Pancreas (tissue), 10 donors: ENCODE measurements at places on chromosomes 1 and 21.
A peak's percentile ranks its signal among the peaks of the same experiment; 100 is the strongest.

- no peaks in the 10 kb centered on the region for H3K4me1 ChIP-seq
- H3K4me3 ChIP-seq = no peak overlapping the region
- no peaks in the 10 kb centered on the region for H3K27me3 ChIP-seq
- no peak overlapping the region for H3K27ac ChIP-seq
- no peaks in the 10 kb centered on the region for H3K36me3 ChIP-seq
These were observed 44.8 kb downstream of the RIMS3 start for GRCh38 chr1:40620586-40621210.

GRCh38 chr21:37098751-37099150, 25.7 kb downstream of the TTC3 start:
- no peaks in the 10 kb centered on the region for H3K27me3 ChIP-seq
- H3K4me3 ChIP-seq = no peak overlapping the region
- no peak overlapping the region for H3K27ac ChIP-seq
- H3K36me3 ChIP-seq = peaks cover 35% of the 10 kb centered on the region
- DNase-seq = no peak
- H3K4me1 ChIP-seq = no peaks in the 10 kb centered on the region

GRCh38 chr1:53359934-53360276, 32.0 kb upstream of the LRP8 start:
- no peaks in the 10 kb centered on the region for H3K36me3 ChIP-seq
- DNase-seq = no peak
- H3K4me1 ChIP-seq = no peaks in the 10 kb centered on the region
- no peaks in the 10 kb centered on the region for H3K27me3 ChIP-seq
- no peak overlapping the region for H3K27ac ChIP-seq

GRCh38 chr1:231919886-231920285, 293.3 kb downstream of the DISC1 start:
- H3K4me3 ChIP-seq = no peak overlapping the region
- H3K36me3 ChIP-seq = no peaks in the 10 kb centered on the region
- no peak overlapping the region for H3K27ac ChIP-seq
- no peaks in the 10 kb centered on the region for H3K4me1 ChIP-seq

GRCh38 chr1:113321771-113322387, 68.4 kb upstream of the MAGI3 start:
- H3K4me1 ChIP-seq = peaks cover 11% of the 10 kb centered on the region
- H3K27ac ChIP-seq = no peak overlapping the region
- DNase-seq = no peak
- no peaks in the 10 kb centered on the region for H3K27me3 ChIP-seq
- no peak overlapping the region for H3K4me3 ChIP-seq

DNA sequence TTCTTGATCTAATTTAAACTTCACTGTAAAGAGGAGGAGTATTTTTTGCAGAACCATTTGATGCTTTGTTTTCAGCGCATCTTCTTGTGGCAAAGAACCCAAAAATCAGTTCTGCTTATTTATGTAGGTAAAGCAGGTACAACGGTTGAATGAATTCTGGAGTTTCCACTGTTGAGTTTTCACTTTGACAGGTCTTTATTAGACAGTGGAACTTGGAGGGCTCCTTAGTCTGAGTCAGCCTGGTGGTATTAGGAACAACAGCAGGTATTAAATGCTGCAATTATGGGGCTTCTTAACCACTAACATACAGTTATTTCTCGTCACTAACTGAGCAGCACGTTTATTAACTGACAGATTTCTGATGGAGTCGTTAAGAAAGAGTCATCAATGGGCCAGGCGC, 1.2 kb downstream of the LRIG2 start:
- H3K27me3 ChIP-seq = no peaks in the 10 kb centered on the region
- H3K4me3 ChIP-seq = no peak overlapping the region
- DNase-seq = no peak
- H3K27ac ChIP-seq = no peak overlapping the region

- no peak for DNase-seq
- no peaks in the 10 kb centered on the region for H3K27me3 ChIP-seq
- no peak overlapping the region for H3K4me3 ChIP-seq
- H3K36me3 ChIP-seq = no peaks in the 10 kb centered on the region
- H3K4me1 ChIP-seq = peaks cover 19% of the 10 kb centered on the region
These were observed 62.8 kb downstream of the EVA1C start for GRCh38 chr21:32475162-32475812.

DNA sequence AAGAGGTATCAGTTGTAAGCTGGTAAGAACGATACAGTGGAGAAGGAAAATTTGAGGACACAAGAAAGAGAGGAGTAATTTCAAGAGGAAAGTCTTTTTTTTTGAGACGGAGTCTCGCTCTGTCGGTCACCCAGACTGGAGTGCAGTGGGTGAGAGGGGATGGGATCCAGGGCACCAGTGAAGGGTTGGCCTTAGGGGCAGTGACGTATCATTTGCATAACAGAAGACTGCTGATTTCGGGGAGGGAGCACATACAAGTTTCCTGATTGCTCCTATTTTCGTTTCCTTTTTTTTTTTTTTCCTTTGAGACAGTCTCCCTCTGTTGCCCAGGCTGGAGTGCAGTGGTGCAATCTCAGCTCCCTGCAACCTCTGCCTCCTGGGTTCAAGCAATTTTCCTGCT, 4.2 kb downstream of the S100A13 start:
- no peaks in the 10 kb centered on the region for H3K36me3 ChIP-seq
- H3K4me3 ChIP-seq = no peak overlapping the region
- no peak overlapping the region for H3K27ac ChIP-seq

DNA sequence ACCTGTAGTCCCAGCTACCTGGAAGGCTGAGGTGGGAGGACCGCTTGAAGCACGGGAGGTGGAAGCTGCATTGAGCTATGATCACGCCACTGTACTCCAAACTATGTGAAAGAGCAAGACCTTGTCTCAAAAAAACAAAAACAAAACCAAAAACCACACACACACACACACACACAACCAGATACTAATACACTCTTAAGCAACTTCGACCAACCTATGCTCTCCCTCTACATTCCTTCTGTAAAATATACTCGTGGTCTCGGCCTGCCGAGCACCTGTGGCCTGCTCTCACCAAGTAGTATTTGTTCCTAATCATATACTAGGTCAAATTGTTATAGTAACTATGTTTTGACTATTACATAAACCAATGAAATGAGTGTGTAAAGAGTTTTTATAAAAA, 13.5 kb upstream of the SYT2 start:
- H3K27ac ChIP-seq = no peak overlapping the region
- no peaks in the 10 kb centered on the region for H3K4me1 ChIP-seq
- DNase-seq = no peak
- no peak overlapping the region for H3K4me3 ChIP-seq

- no peaks in the 10 kb centered on the region for H3K36me3 ChIP-seq
- H3K4me1 ChIP-seq = no peaks in the 10 kb centered on the region
- H3K27ac ChIP-seq = no peak overlapping the region
- no peak for DNase-seq
These were observed 35.7 kb upstream of the MYSM1 start for GRCh38 chr1:58735586-58735985.

- H3K36me3 ChIP-seq = no peaks in the 10 kb centered on the region
- H3K4me3 ChIP-seq = no peak overlapping the region
- no peak for DNase-seq
- H3K27me3 ChIP-seq = no peaks in the 10 kb centered on the region
These were observed 51.2 kb downstream of the GORAB start for GRCh38 chr1:170583186-170583585.

DNA sequence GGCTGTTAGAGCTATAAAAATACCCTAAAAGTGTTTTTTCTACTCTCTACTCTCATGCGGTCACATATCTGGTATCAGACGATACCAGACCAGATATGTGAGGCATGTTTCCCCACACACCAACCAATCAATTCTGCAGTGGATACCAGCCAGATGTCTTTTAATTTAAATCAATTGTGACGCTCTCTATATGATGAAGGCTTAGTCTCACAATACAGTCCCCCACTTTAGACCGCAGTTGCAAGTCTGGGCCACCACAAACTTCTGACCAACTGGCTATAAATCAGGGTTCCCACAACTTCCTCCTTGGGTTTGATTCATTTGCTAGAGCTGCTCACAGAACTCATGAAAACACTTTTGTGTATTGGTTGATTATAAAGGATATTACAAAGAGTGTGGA, 586.1 kb upstream of the ZP4 start:
- H3K36me3 ChIP-seq = no peaks in the 10 kb centered on the region
- no peak overlapping the region for H3K27ac ChIP-seq
- no peaks in the 10 kb centered on the region for H3K4me1 ChIP-seq
- no peaks in the 10 kb centered on the region for H3K27me3 ChIP-seq
- DNase-seq = no peak

- no peak overlapping the region for H3K4me3 ChIP-seq
- DNase-seq = no peak
- H3K27ac ChIP-seq = no peak overlapping the region
These were observed 48.6 kb downstream of the CTH start for GRCh38 chr1:70459496-70460225.

DNA sequence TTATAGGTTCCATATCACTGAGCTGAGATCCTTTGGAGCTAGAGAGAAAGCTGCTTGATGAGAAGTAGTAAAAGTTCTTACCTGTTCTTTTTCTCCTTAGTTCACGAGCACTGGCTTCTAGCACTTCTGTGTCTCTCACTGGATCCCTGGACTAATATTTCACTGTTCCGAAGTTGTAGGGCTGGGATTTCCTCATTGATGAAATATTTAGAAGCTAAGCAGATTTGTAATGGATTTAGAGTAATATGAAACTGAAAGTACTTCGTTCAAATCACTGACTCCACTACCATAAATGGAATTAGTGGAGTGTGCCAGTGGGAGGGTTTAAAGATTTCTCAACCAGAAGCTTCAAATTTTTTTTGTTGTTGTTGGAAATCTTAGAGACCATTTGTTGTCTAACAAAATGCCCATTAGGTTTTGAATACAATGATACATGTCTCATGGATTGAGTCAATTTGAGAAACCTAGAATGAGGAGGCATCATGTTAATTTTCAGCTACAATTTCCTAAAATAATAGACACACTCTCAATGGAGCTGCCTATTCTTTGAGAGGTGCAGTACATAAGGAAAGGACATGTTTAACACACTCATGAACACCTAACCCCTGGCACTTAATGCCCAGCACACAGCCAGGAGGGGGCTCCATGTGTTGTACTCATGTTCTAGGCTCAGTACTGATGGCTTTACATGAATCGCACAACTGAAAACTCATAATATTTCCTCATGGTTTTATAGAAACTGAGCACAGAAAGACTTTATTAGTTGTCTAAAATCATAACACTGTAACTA, at the start of gene GBP1:
TSS of gene GBP1 (minus strand) at position 130 of the 790 bp plus-strand sequence. CDS start 1,974 bp downstream, outside the sequence.
- H3K4me1 ChIP-seq = no peaks in the 10 kb centered on the region
- H3K4me3 ChIP-seq = peak within 1 kb of the TSS; percentile 18
- no peak for DNase-seq

- H3K27ac ChIP-seq = no peak overlapping the region
- DNase-seq = no peak
- no peaks in the 10 kb centered on the region for H3K27me3 ChIP-seq
- no peaks in the 10 kb centered on the region for H3K36me3 ChIP-seq
These were observed 1058.0 kb upstream of the ADGRL4 start for GRCh38 chr1:80064524-80064923.

DNA sequence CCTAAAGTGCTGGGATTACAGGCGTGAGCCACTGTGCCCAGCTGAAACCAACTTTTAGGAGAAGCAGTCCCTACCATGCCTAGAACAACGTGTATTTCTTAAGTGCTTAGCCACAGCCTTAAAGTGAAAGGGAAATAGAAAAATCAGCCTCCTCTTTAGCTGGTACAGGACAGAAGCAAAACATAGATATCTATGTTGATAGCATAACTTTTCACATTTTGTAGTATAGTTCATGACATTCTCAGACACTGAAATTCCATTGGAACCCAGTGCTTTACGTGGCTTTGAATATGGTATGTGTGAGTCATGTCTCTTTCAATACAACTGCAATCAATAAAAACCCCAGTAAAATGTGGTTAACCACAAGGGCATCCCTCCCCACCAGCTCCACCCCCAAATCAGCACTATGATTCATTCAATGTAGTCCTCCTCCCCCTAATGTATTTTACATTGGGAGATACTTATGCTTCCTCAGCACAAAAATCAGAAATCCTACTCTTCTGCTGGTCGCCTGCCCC, 32.1 kb downstream of the TGFB2 start:
- H3K27me3 ChIP-seq = no peaks in the 10 kb centered on the region
- no peaks in the 10 kb centered on the region for H3K36me3 ChIP-seq
- no peak overlapping the region for H3K4me3 ChIP-seq
- H3K4me1 ChIP-seq = peaks cover 6% of the 10 kb centered on the region
- H3K27ac ChIP-seq = no peak overlapping the region

GRCh38 chr1:16031551-16031950, 9.7 kb downstream of the CLCNKA start:
- no peak for DNase-seq
- H3K4me3 ChIP-seq = no peak overlapping the region
- H3K4me1 ChIP-seq = no peaks in the 10 kb centered on the region
- H3K27ac ChIP-seq = no peak overlapping the region
- no peaks in the 10 kb centered on the region for H3K27me3 ChIP-seq

- H3K4me1 ChIP-seq = peaks cover 16% of the 10 kb centered on the region
- no peak for DNase-seq
- no peak overlapping the region for H3K4me3 ChIP-seq
- H3K36me3 ChIP-seq = no peaks in the 10 kb centered on the region
- H3K27ac ChIP-seq = no peak overlapping the region
These were observed 24.7 kb downstream of the CAPZB start for GRCh38 chr1:19460535-19461219.

GRCh38 chr1:200338451-200338850, 71.4 kb downstream of the ZNF281 start:
- H3K27ac ChIP-seq = no peak overlapping the region
- no peaks in the 10 kb centered on the region for H3K4me1 ChIP-seq
- H3K4me3 ChIP-seq = no peak overlapping the region
- H3K36me3 ChIP-seq = no peaks in the 10 kb centered on the region
- DNase-seq = no peak

DNA sequence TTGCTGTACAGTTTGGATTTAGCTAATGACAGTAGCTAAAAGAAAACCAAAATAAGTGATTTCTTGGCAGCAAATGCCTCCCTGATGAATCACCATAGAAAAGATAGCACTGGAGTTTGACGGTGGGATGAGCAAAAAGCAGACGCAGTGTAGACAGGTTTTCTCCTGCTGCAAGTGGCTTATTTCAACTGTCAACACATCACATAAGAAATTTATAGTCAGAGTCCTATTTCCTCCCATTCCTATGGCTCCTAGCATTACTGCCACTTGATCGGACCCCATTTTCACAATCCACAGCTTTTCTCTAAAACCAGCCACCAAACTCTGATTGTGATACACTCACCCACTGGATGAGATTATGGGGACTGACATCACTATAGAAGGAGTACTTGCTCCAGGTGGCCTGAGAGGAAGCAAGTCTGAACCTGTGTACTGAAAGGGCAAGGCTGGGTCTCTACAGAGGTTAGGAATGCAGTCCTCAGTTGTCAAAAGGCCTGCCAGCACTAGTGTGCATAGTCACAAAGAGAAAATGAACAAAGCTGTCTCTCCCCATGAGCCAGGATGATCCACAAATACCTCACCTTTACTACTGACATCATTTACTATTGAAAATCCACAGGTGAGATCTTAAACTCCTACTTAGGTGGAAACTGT, 359.8 kb downstream of the LTN1 start:
- H3K27ac ChIP-seq = no peak overlapping the region
- no peaks in the 10 kb centered on the region for H3K27me3 ChIP-seq
- H3K4me1 ChIP-seq = no peaks in the 10 kb centered on the region
- H3K36me3 ChIP-seq = no peaks in the 10 kb centered on the region
- no peak overlapping the region for H3K4me3 ChIP-seq
- DNase-seq = no peak
